ENCODE measurements at places on chromosomes 1 and 21.

DNA sequence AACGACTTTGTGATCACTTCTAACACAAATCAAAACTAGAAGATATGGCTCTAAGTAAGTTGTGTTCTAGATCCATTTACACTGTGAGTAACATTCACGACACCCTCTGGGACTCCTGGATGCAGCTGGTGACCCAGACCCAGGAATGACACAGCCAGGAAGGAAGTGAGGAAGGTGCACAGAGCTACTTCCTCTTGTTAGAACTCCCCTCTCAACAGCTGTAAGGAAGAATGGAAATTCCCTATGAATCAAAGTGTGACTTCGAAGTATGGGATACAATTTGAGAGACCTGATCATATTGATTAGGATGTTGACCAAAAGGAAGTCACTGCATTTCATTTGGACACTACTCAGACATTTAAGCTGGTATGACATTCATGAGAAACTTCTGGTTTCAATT lies 185.3 kb downstream of the NRIP1 start:
- DNase-seq = no peak

GRCh38 chr1:211490038-211490678 lies 1.8 kb downstream of the RD3 start:
- no peak for DNase-seq

DNA sequence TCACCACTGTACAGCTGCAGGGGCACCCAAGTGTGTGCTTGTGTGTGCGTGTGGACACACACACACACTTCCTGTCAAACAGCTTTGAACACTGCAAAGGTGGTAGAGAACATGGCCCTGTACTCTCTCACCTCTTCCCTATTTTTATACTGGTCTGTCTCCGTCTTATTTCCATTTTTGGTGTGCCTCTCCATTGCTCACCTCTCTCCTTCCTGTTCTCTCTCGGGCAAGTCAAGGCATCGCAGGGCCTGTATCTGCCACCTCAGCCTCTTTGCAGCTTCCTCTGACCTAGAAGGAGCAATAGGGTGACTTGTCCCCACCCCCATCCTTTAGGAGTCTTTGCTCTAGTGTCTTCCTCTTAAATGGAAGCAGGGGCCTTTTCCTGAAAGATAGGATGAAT lies 2.2 kb downstream of the SMCP start:
- DNase-seq = no peak

GRCh38 chr21:37513383-37513782 lies 146.8 kb downstream of the DYRK1A start:
- no peak for DNase-seq

DNA sequence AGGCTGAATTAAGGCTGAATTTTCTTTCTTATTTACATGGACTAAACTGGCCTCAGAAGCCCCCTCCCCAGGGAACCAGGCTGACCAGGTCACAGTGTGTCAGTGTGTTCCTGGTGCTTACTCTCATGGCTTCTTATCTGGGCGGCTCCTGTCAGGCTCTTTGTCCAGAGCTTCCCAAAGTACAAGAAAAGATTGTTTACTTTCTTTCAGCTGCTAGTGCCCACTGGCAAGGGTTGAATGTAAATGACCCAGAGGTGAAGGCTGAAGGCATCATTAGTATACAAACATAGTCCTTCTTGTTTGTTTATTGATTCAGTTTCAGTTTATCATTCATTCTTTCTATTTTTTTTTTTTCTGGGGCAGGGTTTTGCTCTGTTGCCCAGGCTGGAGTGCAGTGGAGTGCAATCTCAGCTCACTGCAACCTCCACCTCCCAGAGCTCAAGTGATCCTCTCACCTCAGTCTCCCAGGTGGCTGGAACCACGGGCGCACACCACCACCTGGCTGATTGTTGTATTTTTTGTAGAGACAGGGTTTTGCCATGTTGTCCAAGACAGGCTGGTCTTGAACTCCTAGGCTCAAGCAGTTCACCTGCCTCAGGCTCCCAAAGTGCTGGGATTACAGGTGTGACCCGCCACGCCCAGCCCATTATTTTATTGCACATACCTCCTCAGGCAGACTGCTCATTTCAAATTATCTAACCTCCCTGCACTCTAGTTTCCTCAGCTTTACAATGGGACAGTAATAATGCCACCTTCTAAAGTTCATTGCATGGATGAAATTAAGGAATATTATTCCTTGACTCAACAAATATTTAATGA lies 9.8 kb upstream of the KDM4A start:
- no peak for DNase-seq

GRCh38 chr1:212481438-212481767 lies 48.7 kb downstream of the NENF start:
- DNase-seq = no peak

- no peak for DNase-seq
Observed at GRCh38 chr1:214427871-214428277, 123.5 kb downstream of the PTPN14 start.

DNA sequence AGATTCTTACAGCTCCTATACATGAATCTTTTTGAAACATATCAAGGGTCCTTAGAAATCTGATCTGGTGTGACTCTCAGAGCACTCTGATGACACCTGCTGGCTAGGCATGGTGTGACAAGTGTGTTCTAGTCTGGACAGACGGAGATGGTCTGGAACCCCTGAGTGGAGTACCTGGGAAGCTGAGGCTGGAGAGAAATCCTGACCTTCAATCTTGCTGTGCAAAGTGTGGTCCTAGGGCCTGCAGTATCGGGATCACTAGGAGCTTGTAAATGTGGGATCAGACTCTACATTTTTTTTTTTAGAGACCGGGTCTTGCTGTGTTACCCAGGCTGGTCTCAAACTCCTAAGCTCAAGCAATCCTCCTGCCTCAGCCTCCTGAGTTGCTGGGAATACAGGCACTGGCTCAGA lies 78.6 kb upstream of the SOD1 start:
- DNase-seq = peak; percentile 83

DNA sequence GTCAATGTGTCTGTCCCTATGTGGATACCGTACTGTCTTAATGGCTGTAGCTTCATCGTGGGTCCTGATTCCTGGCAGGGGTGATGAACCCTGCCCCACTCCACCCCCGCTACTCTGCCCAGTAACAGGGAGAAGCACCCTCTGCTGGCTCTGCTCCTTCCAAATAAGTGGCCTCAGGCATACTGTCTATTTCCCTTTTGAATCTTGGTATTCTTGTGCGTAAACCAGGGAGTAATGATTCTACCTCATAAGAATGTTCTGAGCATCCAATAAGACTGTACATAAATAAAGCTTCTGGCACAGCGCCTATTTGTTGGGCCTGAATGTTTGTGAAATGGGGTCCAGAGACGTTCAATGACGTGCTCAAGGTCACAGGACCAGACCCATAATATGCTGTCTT lies 35.2 kb upstream of the CTPS1 start:
- no peak for DNase-seq

GRCh38 chr1:179052776-179053175 lies 27.1 kb downstream of the FAM20B start:
- DNase-seq = no peak

Measured in head of caudate nucleus (tissue), 42 donors.